Diencephalon (tissue), 1 donor: ENCODE measurements at places on chromosomes 11 and 22. TPM values are rescaled to one million over a fixed set of nuclear protein-coding genes. Genes with fewer than 3 reads are reported as not detected.

IGLL1 gene
- not detected for total RNA-seq

MMP27 gene
- total RNA-seq: not detected

NUDT8 gene
- 1.4 TPM for total RNA-seq

CATSPERZ gene
- 2.1 TPM for total RNA-seq

MMP8 gene
- 0.23 TPM for total RNA-seq

NRIP3 gene
- 49.1 TPM for total RNA-seq

A4GALT gene
- total RNA-seq: 0.92 TPM

P2RX6 gene
- 1.2 TPM for total RNA-seq

RIMBP3B gene
- total RNA-seq: 1.2 TPM

NEFH gene
- total RNA-seq: 4.4 TPM

TREH gene
- not detected for total RNA-seq

ANGPTL5 gene
- total RNA-seq: 0.23 TPM

FZD4 gene
- 6.5 TPM for total RNA-seq

POU2F3 gene
- total RNA-seq: 0.23 TPM

HARBI1 gene
- 9.0 TPM for total RNA-seq

APLNR gene
- total RNA-seq: 25.1 TPM

C22orf31 gene
- not detected for total RNA-seq

SAA2 gene
- not detected for total RNA-seq

PRR5L gene
- 14.3 TPM for total RNA-seq

MS4A6E gene
- not detected for total RNA-seq

ACO2 gene
- total RNA-seq: 124 TPM

NTM gene
- 224 TPM for total RNA-seq
